ENCODE measurements at places on chromosomes 6 and 20.

DNA sequence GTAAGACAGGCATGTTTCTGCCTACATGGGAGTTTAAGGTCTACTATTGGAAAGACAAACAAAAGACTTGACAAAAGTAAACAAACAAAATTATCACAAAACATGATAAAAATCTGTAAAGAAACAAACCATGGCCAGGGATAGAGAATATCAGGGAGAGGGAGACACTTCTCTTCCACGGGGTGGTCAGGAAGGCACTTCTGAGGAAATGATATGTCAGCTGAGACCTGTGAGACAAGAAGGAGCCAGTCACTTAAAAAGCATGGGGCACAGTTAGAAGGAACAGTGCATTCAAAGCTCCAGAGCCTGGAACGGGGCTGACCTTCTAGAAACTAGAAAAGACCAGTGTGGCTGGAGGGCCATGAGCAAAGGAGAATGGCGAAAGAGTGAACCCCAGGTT is 35.1 kb upstream of the SLC16A10 start:
- DNase-seq: no peak

GRCh38 chr6:43386492-43386891 is 17.0 kb upstream of the ZNF318 start:
- no peak for DNase-seq

DNA sequence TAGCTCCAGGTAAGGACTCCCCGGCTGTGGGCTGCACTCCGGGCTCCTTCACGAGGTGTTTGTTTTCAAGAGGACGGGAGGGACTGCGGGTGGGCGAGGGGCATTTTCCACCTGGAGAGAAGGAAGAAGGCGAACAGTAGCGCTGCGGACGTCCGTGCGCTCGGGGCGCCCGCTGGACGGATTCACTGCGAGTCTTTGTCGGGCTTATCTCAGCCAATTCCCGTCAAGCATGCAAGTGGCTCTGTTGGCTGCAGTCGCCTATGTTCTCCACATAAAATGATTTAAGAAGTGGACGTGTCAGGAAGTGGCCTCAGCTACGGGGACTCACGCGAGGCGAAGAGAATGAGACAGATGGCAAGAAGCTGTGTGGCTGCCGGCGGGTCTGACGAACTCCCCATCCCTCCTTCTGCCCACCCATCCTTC is 332 bp downstream of the GRIK2 start:
- no peak for DNase-seq

DNA sequence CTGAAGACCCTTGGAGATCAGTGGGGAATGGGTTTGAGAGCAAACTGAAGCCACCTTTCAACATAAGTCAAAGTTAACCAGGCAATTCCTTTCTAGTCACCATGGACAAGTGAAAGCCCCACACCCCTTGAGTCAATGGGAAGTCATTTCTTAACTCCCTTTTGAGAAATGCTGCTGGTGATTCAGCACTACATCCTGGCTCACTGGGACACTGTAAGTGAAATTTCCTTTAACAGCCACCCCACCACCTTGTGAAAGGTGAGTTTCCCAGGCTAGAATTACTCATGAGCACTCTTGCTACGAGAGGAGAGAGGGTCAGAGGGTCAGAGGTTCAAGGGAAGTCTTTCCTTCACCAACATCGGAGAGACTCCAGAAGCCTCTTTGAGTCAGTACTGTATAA is 93.3 kb upstream of the MARCKS start:
- no peak for DNase-seq

GRCh38 chr6:148855744-148856143 is 108.9 kb downstream of the UST start:
- DNase-seq: no peak

DNA sequence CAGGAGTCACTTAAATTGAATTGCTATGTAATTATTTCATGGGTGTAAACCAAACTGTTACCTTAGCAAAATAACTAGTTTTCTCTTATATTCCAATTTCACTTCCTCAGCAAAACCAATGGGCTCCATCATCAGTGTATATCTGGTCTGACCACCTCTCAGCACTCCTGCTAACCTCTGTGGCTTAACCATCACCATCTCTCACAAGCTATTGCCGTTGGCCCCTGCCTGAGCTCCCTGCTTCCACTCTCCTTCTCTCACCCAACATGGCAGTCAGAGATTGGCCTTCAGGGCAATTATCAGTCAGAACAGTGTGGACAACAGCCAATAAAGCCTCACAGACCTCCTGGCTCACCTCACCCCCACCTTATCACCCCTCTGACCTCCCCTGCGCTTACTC is 124.0 kb downstream of the CARMIL1 start:
- no peak for DNase-seq

GRCh38 chr20:36157610-36158009 is 3.1 kb downstream of the EPB41L1 start:
- DNase-seq: no peak

- DNase-seq: no peak
Observed at GRCh38 chr6:132868057-132868456, 53.7 kb downstream of the RPS12 start.

GRCh38 chr6:1587546-1587945 is 22.2 kb upstream of the FOXC1 start:
- DNase-seq: no peak

- DNase-seq: no peak
Observed at GRCh38 chr20:680638-681187, 5.1 kb upstream of the SCRT2 start.

DNA sequence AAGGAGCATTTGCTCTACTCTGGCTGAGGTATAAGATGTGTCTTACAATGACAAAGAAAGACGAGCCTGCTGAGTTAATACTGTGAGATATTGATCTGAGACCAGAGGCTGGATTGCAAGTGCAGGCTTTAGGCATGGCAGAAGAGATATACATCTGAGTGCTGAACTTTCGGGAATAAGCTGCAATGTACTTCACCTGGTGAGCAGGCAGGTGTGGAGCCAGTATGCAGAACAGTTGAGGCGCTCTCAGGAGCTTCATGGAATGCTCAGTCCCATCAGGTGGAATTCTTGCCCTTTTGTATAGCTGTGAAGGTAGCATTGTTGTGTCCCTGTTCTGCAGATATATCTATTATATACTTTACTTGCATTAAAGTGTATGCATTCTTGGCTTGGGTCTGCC is 179.3 kb upstream of the RIMS1 start:
- no peak for DNase-seq

DNA sequence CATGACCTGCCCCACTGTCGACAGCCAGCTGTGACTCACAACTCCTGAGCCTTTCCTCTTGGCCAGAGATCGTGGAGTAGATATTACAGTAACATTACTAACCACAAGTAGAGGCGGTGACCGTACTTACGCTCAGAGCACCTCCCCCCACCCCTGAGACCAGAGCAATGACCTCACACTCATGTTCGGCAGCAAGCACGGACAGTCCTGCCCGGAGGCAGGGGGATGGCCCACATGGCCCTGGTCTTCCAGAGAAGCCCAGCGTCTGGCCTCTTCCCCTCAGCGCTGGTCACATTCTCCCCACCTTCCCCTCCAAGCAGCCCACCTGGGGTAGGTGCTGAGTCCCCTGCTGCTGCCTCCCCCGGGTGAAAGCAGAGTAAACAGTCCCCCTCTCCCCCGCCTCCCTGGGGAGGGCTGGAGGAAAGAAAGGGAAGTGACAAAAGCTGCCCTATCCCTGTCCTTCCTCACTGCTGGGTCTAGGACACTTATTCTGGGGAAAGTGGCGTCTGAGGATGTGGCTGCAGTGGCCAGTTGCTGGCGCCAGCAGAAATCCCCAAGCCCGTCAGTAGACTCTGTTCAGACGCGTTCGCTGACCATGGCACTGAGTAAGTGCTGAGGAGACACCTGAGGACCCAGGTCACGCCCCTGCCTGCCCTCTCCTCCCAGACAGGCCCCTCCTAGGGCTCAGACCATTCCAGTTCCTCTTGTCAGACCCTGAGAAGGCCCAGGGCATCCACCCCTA is 68.5 kb downstream of the MRPL14 start:
- peak; percentile 77 for DNase-seq

GRCh38 chr20:5557123-5557522 is 193.1 kb upstream of the SHLD1 start:
- DNase-seq: peak; percentile 40

GRCh38 chr6:84749181-84749580 is 15.2 kb downstream of the TBX18 start:
- no peak for DNase-seq

DNA sequence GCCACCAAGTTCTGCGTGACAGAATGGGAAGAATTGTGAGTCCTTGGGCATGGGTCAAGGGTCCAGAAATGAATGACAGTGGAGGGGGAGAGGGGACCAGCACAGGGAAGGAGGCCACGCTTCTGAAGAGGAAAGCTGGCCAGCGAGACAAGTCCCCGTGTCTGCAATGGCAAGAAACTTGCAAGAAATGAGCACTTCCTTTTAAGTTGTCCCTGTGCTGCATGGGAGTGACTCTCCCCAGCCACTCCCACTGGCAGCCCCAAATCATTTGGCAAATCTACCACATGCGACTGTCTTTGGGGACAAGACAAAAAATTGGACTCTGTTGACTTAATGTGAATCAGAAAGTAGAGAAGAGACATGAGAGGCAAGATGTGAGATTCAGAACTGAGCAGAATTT is 242.2 kb upstream of the RREB1 start:
- DNase-seq: no peak

DNA sequence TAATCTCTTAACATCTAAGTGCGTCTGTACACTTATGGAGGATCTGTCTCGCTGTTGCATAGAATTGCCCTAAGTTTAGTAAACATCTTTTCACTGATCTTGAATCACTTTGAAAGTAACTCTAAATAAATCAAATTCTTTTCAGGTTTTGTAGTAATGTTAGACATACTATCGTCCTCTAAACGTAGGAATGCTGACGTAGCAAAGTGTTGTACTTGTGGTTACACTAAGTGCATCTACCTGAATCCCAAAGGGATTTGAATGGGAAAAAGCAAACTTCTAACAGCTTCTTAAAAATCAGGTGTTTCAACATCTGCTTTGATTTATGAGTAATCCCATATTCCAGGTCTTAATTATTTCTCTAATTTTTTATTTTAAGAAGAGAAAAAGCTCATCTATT is 49.8 kb downstream of the MAP7 start:
- DNase-seq: no peak

DNA sequence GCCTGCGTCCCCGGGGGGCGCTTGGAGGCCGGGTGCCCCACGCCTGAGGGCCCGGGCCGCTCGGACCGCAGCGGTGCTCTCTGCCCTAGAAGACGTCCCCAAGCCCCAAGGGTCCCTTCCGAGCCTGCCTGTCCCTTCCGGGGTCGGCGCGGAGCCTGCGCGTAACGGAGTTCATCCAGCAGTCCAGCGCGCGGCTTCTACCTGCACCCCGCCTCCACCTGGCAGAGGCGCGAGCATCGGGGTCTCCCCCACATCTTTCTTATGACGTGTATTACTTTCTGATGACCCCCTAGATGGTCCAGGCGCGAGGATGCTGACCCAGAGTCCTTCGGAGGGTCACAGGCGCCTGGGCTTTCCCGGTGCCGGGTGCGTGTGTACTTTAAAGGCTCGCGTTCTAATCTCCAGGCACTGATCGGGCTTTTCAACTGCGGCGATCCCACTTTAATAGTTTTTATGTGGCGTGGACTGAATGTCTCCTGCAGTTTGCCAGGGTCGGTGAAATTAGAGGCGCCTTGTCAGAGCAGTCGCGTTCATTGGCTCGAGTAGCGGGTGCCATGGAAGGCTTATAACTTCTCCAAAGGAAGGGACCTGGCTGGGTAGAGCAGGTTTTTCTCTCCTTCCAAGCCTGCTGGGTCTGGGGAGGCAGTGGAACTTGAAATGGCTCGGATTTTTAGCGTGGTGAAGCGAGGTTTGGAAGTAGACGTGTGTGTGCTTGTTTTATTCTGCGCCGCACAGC is 912 bp downstream of the EYA4 start:
- DNase-seq: peak; percentile 20

GRCh38 chr20:50886184-50886790 is 45.0 kb downstream of the ADNP start:
- no peak for DNase-seq

All from GM13977 (cell line).